Fibroblast of skin of abdomen (primary cell): ENCODE measurements at places on chromosomes 2 and 18.

DNA sequence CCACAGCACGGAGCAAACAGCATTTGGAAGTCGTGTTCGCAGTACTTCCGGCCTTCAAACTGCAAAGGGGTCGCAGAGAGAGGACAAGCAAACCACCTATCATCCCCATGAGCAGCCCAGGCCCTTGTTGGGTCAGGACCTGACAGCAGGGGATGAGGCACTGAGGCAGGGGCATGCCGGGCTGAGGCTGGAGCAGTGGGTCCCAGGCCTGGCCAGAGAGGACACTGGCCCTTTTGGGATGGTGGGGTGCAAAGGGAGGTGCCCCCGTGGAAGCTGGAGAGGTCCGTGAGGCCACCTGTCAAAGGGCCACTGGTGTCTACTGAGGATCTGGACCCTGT lies 8.9 kb downstream of the GPR17 start:
- no peak for DNase-seq

DNA sequence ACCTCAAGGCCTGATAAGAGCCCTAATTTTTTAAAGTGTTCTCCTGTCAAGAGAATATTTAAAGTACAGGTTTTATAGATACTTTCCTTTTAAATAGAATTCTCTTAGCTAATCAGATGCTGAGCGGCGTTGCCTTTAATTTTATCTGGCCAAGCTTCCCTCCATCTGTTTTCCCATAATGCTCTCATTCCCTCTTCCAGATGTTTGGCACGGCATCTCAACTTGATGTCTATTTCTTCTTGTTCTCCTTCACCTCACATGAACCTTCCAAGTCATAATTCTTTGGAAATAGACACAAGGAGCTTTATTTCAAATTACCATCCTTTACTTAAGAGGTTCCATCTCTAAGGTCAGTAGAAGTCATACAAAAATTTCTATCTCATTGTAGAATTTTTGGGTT lies 76.1 kb upstream of the CPO start:
- DNase-seq: peak; percentile 3

- DNase-seq: no peak
These were observed 56.8 kb downstream of the RNF144A start for GRCh38 chr2:6973895-6974545.

DNA sequence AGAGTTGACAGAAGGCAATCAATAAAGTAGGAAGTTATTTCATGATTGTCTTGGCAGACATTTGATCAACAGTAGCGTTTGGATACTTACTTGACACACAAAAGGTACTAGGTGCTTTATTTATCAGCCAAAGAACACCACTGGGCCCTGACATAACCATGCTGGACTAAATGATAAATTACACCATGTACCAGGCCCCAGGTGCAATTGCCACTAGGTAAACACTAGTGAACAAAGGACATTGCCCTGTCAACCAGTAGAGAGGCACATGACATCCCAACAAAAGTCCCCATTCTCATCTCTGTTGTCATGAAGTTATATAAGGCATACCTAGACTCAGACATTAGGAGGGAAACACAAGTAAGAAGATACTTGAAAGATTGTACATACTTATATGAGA lies 747.2 kb downstream of the SATB2 start:
- DNase-seq: no peak

DNA sequence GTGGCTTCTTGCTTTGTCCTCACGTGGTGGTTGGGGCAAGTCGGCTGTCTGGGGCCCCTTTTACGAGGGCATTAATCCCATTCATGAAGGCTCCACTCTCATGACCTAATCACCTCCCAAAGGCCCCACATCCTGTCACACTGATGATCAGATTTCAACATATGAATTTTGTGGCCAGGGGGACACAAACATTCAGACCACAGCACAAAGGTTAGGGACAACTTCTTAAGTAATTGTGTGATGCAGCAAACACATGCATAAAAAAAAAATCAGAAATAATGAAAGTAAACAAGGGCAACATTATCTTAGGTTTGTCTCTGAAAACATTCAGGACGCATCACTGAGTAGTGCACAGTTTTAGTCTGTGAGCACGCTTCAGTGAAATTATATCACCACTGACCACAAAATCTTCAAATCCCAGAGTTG lies 54.2 kb upstream of the FRZB start:
- no peak for DNase-seq

GRCh38 chr18:49898421-49898820 lies 85.1 kb upstream of the ACAA2 start:
- DNase-seq: peak; percentile 63

DNA sequence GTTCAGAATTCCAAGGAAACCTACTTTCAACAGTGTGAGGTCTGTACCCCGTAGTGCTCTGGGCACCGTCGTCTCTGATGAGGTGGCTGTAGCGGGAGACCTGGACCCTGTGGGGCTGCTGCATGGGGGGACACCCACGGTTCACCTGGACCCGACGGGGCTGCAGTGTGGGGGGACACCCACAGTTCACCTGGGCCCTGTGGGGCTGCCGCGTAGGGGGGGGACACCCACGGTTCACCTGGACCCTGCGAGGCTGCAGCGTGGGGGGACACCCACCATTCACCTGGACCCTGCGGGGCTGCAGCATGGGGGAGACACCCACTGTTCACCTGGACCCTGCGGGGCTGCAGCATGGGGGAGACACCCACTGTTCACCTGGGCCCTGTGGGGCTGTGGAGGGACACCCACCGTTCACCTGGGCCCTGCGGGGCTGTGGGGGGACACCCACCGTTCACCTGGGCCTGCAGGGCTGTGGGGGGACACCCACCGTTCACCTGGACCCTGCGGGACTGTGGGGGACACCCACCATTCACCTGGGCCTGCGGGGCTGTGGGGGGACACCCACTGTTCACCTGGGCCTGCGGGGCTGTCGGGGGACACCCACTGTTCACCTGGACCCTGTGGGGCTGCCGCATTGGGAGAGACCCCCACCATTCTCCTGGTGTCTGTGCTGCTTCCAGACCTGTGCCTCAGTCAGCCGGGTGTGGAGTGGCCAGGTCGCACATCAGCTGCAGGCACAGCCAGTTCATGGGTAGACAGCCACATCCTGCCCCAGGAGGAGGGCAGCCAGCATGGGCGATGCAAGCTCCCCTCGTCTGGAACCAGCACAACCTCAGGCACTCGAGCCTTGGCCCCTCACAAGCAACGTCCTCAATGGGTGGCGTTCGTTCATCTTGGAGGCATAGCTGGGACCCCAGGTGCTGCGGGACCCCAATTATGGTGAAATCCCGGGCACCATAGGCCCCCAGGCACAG lies 114.5 kb downstream of the TMEM18 start:
- no peak for DNase-seq

GRCh38 chr2:71498261-71498701 lies 44.9 kb downstream of the DYSF start:
- peak; percentile 83 for DNase-seq

- DNase-seq: no peak
These were observed 115.7 kb downstream of the FAM210A start for GRCh38 chr18:13610555-13611141.

DNA sequence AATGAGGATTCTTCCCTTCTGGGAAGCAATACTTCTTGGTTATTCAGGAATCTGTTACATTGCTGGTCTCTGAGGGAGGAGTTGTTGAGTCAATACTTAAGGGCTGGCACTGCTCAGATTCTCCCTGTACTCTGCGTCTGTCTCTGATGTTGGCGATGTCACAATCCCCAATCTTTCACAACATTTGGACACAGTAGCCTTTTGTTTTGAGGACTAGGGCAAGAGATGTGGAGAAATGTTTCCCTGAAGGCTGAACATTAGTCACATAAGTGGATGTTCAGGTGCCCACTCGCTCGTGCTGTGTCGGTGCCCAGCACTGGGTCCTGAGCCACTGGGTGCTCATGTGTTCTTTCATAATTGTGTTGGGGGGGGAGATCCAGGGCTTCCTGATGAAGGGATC lies 55.0 kb downstream of the MAPK4 start:
- no peak for DNase-seq

- DNase-seq: peak; percentile 15
These were observed 51.8 kb downstream of the MTHFD2 start for GRCh38 chr2:74250189-74250631.

DNA sequence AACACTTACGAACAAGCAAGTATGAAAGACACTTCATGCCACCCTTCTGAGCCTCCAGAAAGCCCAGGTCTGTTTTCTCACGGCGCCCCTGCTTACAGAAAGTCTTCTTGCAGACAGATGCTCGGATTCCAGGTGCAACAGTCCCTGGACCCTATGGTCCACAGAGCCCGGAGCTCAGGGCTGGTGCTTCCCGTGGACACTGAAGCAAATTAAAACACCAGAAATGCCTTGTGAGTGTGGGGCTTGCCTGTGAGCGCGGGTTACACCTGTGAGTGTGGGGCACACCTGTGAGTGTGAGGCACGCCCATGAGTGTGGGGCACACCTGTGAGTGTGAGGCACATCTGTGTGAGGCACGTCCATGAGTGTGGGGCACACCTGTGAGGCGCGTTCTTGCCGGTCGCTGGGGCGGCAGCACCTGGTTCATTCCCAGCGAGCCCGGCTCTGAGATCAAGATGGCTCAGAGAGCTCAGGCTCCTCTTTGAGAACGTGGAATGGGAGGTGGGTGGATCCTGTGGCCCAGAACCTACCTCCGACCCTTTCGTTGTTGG lies 205.2 kb upstream of the TPO start:
- DNase-seq: no peak

DNA sequence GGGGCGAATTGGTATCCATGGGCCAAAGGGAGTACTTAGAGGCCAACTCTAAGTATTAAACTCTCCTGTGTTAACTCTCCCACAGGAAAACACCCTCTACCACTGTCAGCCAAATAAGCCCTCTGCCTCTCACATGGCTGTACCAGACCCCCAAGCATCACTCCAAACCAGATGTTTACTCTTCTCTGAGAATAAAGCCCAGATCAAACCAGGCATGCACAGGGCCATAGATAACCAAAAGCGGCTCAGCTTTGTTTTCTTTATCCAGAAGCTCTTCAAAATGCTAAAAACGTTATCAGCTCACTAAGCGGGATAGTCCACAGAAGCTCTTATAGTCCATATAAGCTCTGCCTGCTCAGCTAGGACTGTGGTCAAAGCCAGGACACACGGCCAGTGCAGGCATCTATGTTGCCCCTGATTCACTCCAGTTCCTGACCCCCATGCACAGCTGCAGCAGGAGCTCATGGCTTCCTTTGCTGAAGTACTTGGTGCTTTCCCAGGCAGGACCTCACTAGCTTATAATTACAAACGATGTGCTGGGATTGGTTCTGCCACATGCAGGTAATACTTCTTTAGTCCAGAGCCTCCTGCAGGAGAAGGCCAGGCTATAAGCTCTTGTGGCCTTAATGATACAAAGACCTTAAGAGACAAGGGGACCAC lies 21.0 kb upstream of the SEMA4C start:
- no peak for DNase-seq

DNA sequence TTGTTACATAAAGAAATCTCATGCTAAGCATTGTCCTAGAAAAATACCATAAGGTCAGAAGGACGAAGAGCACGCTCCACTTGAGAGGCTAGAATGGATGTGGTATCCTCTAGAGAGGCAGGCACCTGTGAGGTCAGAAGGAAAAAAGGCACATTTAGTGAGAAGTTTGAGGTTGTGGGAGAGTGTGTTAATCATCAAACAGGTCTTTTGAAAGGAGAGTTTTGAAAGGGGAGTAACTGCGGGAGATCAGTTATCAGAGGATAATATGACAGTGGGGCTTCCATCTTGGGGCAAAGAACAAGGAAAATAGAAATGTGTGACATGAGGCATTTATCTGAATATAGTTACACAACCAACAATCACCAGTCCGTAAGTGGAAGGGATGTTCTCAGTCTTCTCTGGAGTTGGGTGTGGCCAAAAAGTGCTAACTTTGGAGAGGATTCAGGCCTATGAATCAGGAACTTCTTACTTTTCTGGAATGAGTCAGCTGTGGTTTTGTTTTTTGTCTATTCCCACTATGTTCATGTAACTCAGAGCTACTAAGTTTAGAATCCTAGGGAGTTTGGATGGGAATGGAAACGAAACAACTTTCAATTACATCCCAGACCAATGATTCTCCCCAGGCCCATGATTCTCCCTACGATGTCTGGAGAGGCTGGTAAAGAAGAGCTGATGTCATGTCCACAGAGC lies 451.4 kb upstream of the ST6GAL2 start:
- DNase-seq: peak; percentile 92

GRCh38 chr2:208708486-208708885 lies 301.9 kb downstream of the PTH2R start:
- DNase-seq: no peak
